Uterine smooth muscle cell (primary cell): ENCODE measurements at places on chromosomes 5 and 9. TPM values are rescaled to one million over a fixed set of nuclear protein-coding genes. Genes with fewer than 3 reads are reported as not detected.

PCDHA11 gene
- 0.22 and 0.50 TPM in 2 replicates for total RNA-seq

MARCOL gene
- total RNA-seq = not detected in 2 replicates

NIPAL4 gene
- 0.33 and 0.87 TPM in 2 replicates for total RNA-seq

CCDC187 gene
- total RNA-seq = under 0.01 TPM in 1 of 2 replicates, not detected in the other

PGM5 gene
- 61.4 and 74.4 TPM in 2 replicates for total RNA-seq

ORM2 gene
- total RNA-seq = not detected in 2 replicates

BTNL9 gene
- total RNA-seq = not detected in 2 replicates
